Activated naive CD4-positive, alpha-beta T cell treated with anti-CD3 and anti-CD28 coated beads, Interleukin-2, amount 50 U/mL, for 16 hours (primary cell): ENCODE measurements at places on chromosomes 7 and 10.

GRCh38 chr10:7196284-7196683 lies 214.6 kb downstream of the SFMBT2 start:
- no peak for DNase-seq

DNA sequence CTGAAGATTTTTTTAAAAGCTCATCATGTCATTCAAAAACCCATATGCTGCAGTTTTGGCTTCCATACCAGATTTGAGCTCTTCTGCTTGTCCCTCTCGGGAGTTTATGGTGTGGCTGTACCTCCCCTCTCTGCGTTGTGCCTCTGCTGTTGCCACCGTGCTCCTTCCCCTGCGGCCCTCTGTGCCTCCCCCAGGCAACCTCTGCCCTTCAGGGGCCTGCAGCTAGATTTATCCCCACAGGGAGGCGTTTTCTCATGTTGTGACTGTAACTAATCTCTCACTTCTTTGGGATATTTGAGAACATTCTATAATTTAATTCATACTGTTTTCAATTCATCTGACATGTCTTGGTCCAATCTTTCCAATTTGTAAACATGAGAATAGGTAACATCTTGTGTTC lies 52.7 kb downstream of the TASOR2 start:
- no peak for DNase-seq

DNA sequence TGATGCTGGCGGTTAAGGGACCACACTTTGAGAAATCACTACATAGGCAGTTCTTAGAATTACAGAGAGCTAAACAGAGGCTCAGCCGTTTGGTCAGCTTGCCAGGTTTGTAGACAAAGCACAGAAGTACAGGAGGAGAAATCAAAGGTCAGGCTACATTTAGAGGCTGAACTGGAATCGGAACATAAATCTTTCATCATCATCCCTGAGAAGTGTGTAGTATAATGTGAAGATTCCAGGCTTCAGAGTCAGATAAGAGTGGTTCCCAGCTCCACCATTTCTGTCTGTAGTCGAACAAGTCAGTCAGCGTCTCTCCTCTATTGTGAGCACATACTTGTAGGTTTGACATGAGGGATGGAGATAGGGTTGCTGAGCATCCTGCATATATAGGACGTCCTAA lies 18.9 kb downstream of the CDK1 start:
- no peak for DNase-seq

GRCh38 chr10:44723082-44723481 lies 188.1 kb upstream of the TMEM72 start:
- no peak for DNase-seq

DNA sequence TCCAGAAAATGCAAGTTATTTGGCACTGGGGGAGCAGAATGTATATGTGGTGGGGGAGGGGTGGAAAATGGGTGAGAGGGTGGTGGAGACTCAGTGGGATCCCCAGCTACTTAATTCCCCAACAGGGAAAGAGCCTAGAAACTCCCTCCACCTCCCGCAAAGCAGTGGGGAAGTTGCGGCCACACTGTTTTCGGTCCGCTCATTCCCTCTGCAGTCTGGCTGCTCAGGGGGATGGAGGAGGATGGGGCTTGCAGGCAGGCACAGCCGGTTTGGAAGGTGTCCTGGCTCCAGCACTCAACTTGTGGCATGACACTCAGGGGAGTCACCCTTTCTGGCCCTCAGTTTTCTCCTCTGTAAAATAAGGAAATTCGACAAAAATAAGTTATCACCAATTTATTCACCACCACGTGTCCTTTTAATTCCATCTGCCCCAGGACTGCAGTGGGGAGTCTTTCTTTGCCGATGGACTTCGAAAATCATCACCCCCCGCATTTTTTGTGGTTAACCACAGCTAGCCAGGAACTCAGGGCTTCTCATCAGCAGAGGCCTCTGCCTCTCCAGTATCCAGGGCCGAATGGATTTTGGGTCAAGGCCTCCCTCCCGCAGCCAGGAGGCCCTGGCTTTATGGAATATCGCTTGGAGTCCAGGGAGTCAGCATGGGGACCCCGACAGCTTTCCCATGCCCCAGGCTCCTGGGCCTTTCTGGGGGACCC lies 1.6 kb upstream of the HTRA1 start:
- no peak for DNase-seq

DNA sequence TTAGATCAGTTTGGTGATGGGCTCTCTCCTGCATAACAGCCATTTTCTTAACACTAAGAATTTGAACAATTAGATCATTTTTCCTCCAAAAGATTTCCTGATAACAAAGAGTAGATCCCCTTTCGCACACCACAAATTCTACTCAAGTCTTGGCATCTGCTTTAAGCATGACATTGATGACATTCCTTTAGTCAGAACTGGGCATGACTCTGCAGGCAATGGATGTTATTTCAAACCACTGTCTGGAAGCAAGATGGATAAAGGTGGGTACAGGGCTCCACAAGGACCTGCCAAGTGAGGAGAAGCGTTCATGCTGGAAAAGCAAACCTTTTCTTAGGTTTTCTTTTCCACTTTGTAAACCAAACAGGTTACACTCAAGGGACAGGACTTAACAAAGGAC lies 123.5 kb downstream of the GLCCI1 start:
- DNase-seq = no peak

DNA sequence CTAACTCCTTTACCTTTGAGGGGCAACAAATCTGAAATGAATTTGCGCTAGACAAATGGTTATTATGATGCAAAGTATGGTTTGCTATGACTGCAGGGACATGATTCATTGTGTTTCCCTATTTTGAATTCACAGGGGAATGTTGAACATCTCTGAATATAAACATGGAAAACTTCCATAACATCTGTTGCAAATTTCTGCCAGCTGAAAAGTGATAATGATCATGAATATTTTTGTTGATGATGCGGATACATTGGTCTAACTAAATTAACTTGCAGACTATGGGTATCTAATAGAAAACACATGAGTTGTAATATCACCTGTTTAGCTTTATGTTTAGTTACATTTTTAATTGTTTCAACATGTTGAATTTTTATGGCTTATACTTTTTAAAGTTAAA lies 1325.5 kb downstream of the REEP3 start:
- DNase-seq = no peak

DNA sequence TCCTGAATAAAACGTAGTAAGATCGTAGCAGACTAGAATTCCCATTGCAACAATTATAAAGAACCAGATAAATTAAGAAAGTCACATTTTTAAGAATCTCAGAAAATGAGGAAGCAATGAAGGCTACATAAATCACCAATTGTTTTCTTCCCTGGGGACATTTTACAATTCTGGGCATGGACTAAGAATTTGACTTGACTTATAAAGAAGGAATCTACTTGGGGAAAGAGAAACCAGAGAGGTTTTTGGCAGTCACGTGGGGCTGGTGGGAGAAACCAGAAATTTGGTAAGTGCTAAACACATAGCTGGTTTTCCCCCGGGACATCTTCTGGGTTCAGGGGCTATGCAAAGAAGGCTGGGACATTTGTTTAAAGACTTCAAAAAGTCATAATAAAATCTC lies 109.8 kb upstream of the IL6 start:
- no peak for DNase-seq

GRCh38 chr7:83941300-83941699 lies 253.3 kb downstream of the SEMA3A start:
- DNase-seq = no peak

- DNase-seq = no peak
These were observed 79.8 kb downstream of the RALA start for GRCh38 chr7:39703144-39703543.

GRCh38 chr7:100829150-100829716 lies 1.9 kb upstream of the EPHB4 start:
- no peak for DNase-seq

DNA sequence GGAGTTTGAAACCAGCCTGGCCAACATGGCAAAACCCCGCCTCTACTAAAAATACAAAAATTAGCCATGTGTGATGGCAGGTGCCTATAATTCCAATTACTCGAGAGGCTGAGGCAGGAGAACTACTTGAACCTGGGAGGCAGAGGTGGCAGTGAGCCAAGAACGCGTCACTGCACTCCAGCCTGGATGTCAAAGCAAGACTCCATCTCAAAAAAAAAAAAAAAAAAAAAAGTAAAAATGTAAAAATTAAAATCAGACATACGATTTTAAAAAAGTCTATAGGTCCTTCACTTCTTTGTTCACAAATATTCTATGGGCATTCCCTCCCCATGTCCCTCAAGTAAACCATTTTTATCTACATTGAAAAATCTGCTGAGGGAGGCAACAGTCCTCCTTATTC lies 34.9 kb upstream of the TLL2 start:
- DNase-seq = no peak

DNA sequence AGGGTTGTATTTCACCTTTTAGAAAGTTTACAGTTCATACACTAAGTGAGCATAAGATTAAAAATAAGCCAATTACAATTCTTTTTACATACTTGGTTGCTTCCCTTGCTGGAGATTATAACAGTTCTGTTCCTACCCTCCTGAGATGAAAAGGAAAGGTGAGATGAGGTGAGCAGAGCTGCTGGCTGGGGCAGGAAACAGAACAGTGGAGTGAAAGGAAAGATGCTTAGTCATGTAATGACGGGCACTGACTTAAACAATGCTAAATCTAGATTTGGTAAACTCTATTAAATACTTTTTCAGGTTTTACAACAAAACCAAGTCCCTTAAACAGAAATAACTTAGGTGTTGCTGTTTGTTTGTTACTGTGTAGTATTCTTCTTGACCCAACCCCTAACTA lies 19.9 kb upstream of the ZEB1 start:
- DNase-seq = no peak

DNA sequence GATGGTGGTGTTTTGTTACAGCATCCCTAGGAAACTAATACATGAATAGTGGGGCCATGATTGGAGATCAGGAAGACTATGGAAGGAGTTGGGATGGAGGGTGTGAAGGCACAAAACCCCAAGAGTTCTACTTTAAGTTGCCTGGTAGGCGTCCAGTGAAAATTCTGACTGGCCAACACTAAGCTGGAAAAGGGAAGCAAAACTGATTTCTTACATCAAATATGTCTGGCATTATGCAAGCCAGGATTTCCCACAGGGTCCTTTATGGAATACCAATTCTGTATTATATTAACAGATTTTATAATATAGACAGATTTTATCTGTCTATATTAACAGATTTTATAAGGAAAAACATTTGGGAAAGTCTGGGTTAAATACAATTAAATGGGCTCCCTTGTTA lies 16.2 kb downstream of the CPVL start:
- DNase-seq = no peak

DNA sequence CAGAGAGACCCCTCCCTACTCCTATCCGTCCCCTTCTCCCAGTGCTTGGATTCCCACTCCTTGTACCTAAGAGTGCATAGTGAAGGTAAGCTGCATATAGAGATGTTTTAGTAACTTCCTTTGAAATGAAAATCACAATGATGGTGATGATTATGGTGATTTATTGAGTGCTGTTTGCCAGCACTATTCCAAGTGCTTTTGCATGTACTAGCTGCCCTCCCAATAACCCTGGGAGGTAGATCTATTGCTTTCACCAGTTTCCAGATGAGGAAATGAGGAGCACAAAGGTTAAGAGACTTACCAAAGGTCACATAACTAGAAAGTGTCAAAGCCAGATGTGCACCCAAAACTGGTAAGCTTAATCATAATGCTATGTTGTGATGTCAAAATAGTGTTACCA lies 80.4 kb upstream of the NEUROD6 start:
- no peak for DNase-seq

GRCh38 chr10:11610826-11611247 lies 613 bp downstream of the USP6NL start:
- peak; percentile 37 for DNase-seq

DNA sequence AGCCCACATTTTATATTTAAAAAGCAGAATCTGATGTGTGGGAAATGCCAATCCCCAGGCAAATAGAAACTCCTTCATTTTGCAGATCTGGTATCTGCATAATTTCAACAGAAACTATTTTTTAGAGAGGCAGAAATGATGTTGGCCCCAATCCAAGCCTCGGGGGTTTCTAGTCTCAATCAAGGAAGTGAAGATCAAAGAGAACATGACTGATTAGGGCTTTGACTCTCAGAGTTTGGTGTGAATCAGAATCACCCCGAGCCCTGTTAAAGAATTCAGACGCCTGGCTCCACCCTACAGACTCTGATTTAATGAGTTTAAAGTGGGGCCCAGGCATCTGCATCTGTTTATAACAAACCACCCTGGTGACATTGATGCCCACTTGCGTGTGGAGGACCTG lies 36.7 kb upstream of the UBE2H start:
- peak; percentile 67 for DNase-seq

- DNase-seq = no peak
These were observed 68.4 kb upstream of the OIT3 start for GRCh38 chr10:72825163-72825562.

GRCh38 chr10:46074196-46074946 lies 28.3 kb upstream of the MSMB start:
- DNase-seq = no peak

- DNase-seq = no peak
These were observed 93.8 kb downstream of the PRTFDC1 start for GRCh38 chr10:24858288-24859270.

GRCh38 chr7:138565451-138566114 lies 105.5 kb downstream of the TRIM24 start:
- no peak for DNase-seq

- DNase-seq = no peak
These were observed 275.2 kb downstream of the BAMBI start for GRCh38 chr10:28952523-28952922.

DNA sequence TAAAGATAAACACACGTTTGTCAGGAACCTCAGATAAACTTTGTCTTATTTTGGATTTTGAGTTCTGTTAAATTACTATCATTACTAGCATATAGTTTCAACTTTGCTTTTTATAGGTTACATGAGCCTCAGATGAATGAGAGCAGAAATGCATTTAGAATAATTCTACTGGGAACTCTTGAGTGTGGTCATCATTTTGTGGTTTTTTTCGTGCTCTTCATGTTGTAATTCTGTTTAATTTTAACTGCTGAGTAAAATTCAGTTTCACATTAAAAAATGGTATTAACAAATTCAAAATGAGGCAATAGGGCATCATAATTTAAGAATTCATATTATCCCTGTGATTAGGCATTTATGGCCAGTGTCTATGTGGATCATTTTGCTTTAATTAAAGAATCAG lies 72.9 kb downstream of the GNAI1 start:
- no peak for DNase-seq

DNA sequence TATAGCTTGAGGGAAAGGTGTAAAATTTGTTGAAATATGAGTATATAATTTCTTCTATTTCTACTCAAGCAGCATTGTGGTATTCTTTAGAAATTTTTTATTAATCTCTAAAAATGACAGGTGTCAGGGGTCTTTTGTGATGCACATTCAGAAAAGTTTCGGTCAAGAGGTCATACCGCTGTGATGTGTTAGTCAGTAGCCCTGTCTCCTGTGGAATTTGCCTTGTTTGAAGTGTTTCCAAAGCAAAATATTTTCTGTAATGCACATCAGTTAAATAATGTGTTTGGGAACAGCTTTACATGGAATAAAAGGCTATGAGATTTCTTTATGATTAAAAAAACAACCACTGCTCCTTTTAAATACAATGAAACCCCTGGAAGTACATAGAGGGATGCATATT lies 35.8 kb downstream of the FOXP2 start:
- DNase-seq = no peak

GRCh38 chr10:18608596-18608995 lies 42.8 kb downstream of the NSUN6 start:
- no peak for DNase-seq

- no peak for DNase-seq
These were observed 19.5 kb downstream of the ADCYAP1R1 start for GRCh38 chr7:31071645-31072029.

GRCh38 chr7:90677486-90678404 lies 81.6 kb downstream of the CDK14 start:
- no peak for DNase-seq
